DMS153 (cell line): ENCODE measurements at places on chromosomes 12 and 14.

DNA sequence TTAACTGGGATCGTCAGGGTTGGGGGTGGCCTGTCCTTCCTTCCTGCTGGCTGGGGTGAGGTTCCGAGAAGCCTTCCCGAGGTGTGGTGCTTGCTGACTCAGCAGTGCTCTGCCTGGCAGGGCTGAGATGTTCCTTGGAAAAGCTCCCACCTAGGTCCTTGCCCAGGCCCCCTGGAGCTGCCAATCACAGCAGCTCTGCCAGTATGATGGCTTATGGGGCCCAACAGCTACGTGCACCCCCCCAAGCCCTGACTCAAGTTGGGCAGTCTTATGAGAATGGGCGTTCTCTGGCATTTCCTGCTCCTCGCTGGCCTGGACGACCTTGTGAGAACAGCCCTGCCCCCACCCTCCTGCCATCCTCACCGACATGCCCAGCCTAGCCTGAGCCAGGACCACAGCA lies 292.2 kb upstream of the CRY1 start:
- DNase-seq, result no peak

DNA sequence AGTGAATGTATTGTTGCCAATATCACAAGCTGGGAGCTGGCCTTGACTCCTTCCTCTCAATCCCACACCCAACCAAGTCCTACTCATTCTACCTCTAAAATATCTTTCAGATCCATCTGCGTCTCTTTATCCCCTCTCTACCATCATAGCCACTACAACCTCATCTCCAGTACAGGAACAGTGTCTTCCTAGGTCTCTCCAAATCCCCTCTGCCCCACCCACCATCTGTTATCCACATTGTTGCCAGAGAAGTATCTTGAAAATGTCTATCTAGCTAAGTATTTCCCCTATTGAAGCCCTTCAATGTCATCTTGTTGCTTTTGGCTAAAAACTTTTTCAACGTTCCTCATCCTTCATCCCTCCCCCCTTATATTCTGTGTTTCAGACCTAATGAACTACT lies 244.7 kb downstream of the C12orf75 start:
- no peak for DNase-seq

- DNase-seq, result peak; percentile 58
These were observed at the start of gene C14orf39 for GRCh38 chr14:60485598-60486251. C14orf39 (minus strand) TSS chr14:60486063; CDS start chr14:60485078, 985 bp downstream.

- DNase-seq, result no peak
These were observed 3.5 kb upstream of the PHLDA1 start for GRCh38 chr12:76035045-76035444.

DNA sequence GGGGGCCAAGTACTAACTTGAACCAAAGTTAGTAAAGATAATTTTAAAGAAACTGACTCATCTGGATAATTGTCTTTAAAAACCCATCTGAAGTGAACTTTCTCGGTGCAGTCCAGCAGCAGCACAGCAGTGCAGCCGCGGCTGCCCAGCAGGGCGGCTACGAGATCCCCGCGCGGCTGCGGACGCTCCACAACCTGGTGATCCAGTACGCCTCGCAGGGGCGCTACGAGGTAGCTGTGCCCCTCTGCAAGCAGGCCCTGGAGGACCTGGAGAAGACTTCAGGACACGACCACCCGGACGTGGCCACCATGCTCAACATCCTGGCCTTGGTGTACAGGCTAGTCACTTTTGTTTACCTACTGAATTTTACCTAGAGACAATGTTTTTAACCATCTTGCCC lies 33.6 kb downstream of the KLC1 start:
- no peak for DNase-seq

GRCh38 chr12:57239587-57240065 lies 10.1 kb downstream of the SHMT2 start:
- DNase-seq, result no peak

DNA sequence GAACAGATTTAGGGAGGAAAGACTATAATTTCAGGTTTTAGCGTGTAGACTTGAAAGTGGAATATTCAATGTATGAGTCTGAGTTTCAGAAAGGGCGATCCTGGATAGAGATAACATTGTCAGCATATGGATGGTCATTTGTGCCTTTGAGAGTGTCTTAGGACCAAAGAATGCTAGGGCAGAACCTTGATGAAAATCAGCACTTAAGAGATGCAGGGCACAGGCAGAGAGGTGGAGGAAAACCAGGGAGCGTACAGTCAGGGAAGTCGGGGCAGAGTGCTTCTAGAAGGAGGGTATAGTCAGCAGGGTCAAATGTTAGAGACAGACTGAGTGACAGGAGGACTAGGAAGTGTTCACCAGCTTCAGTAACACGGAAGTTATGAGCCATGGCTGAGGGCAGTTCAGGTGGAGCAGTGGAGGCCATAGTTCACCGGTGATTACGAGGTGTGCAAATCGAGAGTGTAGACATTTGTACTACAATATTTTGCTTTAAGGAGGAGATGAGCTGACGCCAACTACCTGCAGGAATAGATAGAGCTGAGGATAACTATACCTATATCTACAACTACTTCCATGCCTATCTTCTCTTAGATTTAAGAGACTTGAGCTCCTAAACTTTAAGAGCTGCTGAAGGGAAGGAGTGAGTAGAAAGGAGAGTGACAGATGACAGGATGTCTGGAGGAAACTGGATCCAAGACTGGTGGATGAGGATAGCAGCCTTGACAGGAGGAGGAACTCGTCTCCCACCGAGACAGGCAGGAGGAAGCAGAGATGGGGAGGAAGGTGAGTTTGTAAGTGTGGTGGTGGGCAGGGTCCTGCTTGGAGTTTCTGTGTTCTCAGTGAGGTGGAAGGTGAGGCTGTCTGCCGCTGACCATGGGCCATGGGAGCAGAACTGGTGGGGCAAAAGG lies 6.5 kb downstream of the CBLN3 start:
- DNase-seq, result no peak

DNA sequence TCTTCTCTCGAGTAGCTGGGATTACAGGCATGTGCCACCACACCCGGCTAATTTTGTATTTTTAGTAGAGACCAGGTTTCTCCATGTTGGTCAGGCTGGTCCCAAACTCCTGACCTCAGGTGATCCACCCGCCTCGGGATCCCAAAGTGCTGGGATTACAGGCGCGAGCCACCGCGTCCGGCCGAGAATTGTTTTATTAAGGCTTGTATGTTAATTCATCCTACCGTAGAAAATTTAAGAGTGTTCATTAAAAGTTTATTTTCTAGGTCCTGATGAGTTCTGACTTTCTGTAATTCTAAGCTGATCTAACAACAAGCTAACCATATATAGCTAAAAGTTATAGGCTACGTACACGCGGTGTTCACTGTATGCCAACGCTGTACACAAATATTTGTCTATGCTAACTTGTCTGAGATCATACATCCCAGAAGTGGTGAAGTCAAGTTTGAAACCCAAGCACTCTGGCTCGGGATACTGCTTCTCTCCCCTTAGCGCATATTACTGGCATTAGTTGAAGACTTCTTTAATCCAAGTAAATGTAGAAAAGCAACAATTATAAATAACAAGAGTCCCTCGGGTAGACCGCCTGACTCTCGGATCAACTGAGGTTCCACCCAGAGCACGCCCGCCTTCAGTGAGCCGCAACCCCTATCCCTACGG lies 570 bp upstream of the MRPS35 start:
- DNase-seq, result peak; percentile 21

GRCh38 chr14:86462193-86462753 lies 932.3 kb downstream of the FLRT2 start:
- no peak for DNase-seq

DNA sequence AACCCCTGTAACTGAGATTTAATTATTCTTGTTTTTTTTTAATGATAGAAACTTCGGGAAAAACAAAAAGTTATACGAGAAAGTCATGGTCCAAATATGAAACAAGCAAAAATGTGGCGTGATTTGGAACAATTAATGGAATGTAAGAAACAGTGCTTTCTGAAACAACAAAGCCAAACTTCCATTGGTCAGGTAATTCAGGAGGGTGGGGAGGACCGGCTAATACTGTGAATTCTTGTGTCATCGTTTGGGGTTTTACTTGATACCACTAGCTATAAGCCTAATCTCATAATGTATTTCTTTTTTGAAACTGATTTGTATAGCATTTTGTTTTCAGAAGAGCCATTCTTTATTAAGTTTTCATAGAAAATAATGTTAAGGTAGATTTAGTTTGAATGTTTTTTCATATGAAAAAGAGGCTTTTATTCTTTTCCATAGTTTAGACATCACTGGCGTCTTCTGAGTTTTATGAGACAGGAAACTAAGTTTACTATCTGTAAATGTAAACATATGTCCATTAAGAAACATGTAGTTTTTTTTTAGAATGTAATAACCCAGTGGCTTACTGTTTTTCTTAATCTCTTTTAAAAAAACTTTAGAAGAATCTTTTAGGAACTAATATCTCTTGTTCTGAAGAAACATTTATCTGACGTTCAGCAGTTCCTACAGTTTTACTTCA lies 62.9 kb upstream of the ATP2A2 start:
- no peak for DNase-seq

- DNase-seq, result no peak
These were observed 83.2 kb upstream of the PWP1 start for GRCh38 chr12:107602446-107602845.

- DNase-seq, result peak; percentile 44
These were observed 113.2 kb downstream of the RBM19 start for GRCh38 chr12:113852695-113853490.

DNA sequence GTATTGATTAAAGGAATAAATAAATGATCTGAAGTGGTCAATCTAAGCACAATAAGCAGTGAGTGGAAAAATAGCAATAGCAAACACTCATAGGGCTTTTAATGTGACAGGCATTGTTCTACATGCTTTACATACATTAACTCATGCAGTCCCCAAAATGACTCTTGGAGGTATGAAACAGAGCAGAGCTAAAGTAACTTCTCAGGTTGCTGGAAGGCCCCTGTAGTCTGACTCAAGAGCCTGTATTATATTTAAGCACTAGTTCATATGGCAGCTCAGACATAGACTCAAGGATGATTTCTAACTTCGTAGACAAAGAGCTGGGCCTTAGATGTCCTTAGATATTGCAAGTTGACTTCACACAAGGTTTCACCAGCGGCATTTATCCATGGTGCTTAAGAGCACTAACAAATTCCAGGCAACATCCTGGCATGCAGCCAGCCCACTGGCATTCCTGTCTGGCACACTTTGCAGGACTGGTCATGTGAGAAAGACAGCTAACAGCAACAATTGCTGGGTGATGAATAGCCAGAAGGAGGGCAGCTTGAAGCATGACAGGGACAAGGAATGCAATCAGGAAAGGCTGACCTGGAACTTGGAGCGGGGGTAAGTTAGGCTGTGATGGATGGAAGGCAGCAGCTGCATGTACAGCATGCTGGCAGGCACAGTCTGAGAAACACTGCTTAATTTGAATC lies 22.9 kb upstream of the KTN1 start:
- DNase-seq, result peak; percentile 56

GRCh38 chr14:73843296-73843695 lies 8.3 kb upstream of the PTGR2 start:
- no peak for DNase-seq

- DNase-seq, result no peak
These were observed 11.7 kb downstream of the RTL1 start for GRCh38 chr14:100891501-100892445.

DNA sequence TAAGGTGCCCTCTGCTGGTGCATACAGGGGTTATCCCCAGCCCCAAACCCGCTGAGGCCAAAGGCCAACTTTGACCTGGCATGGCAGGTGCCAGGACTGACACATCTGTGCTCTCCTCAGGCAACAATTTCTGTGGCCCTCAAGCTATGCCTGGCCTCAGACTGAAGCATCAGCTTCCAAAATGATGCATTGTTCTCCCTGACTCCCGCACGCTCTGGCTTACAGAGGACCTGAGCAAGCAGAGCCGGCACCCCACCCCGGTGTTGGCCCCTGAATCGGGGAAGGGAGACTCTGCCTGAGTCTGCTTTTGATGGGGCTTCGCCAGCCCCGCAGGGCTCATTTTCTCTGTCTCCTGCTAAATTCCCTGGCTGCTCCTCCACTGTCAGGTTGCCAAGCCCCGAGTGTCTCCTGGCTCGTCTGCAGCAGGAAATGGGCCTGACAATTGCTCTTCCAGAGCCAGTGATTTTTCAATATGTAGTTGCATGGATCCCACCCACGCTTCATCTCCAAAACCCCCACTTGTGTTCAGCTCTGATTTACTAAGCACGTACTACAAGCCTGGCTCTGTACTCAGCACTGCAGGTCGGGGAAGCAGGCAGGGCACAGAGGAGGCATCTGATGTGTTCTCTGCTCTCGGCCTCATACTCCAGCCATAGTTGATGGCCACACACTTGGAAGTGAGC lies 126.1 kb downstream of the SLC38A6 start:
- DNase-seq, result no peak

DNA sequence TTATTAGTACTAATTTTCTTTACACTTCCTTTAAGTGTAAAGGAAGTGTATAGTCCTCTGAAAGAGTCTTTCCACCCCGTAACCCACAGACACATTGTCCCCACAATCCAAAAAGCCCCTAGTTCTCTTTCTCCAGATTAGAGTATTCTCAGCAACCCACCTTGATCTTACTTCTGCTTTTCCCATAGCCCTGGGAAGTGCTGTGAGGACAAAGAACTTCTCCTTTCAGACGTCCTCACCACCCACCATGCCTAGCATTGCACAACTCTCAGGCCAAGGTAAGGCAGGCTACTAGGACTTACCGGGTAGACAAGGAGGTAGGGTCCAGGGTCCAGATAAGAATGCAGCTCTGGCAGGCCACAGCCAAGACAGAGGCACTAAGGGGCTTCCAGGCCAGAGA lies 7.4 kb downstream of the AAAS start:
- DNase-seq, result no peak

GRCh38 chr12:112537710-112538396 lies 119.1 kb downstream of the PTPN11 start:
- no peak for DNase-seq

DNA sequence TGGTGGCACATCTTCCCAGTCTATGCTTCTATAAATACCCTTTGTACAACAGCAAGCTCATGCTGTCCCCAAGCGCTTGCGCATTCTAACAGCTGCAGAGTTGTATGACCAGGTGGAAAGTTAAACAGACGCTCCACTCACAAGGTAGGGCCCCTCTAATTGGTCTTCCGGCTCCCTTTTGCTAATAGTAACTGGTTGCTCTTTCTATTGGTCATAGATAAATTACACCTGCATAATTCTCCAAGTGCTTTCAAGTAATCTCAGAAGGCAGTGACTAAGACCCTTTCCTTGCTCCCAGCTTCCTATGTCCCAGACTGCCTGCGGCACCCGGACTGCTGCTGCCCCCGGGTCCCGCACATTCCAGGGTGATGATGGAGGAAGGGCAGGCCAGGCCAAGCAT lies 6.1 kb upstream of the TSPAN9 start:
- DNase-seq, result peak; percentile 85

GRCh38 chr14:101826351-101826750 lies 64.8 kb downstream of the PPP2R5C start:
- no peak for DNase-seq
